ENCODE measurements at places on chromosomes 2 and 18. TPM values are rescaled to one million over a fixed set of nuclear protein-coding genes. Genes with fewer than 3 reads are reported as not detected.

ANKRD30B gene
- total RNA-seq = not detected

GRCh38 chr18:46061387-46061786 lies 10.7 kb downstream of the PSTPIP2 start:
- no peak for DNase-seq

- no peak for DNase-seq
Observed at GRCh38 chr2:88318071-88318955, 134.2 kb downstream of the FOXI3 start.

DNA sequence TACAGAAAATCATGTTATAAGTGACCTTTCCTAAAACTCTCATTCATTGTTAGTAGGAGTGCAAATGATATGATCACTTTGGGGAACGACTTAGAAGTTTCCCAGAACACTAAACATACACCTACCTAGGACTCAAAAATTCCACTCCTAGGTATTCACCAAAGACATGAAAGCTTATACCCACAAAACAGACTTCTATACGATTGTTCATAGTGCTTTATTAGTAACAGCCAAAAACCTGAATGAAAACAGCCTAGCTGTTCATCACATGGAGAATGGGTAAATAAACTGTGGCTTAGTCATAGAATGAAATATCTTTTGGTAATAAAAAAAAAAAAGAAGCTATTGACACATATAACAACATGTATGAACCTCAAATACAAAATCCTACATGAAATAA lies 8.8 kb downstream of the NOL10 start:
- DNase-seq = no peak

DNA sequence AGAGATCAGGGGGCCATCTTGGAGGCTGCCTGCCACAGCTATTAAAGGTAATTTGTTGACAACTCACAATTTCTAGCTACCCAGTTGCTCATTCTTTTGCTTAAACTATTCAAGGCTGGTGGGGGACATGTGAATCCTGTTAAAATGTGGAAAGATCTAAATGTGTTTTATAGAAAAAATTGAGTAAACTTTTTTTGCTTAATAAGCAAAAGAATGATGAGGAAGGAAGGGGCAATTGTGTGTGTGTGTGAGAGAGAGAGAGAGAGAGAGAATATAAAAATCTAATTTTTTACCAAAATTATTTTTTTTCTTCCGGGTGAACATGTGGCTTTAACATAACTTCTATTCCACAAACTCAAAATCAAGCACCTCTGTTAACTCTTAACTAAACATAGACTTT lies 5.2 kb upstream of the IL1RL1 start:
- DNase-seq = no peak

- DNase-seq = no peak
Observed at GRCh38 chr2:228602288-228602687, 420.8 kb upstream of the SPHKAP start.

WNT10A gene
- total RNA-seq = not detected

GRCh38 chr2:73284296-73285158 lies at the start of gene FBXO41:
FBXO41 (minus strand) TSS chr2:73284478; CDS start chr2:73269630, 14,848 bp downstream.
- no peak for DNase-seq

- DNase-seq = peak; percentile 65
Observed at GRCh38 chr2:2057125-2057721, 273.9 kb downstream of the MYT1L start.

- no peak for DNase-seq
Observed at GRCh38 chr2:183678908-183679307, 554.7 kb downstream of the NUP35 start.

- no peak for DNase-seq
Observed at GRCh38 chr2:159722580-159722979, 10.3 kb downstream of the MARCHF7 start.

- DNase-seq = no peak
Observed at GRCh38 chr2:100624536-100624935, 61.7 kb downstream of the PDCL3 start.

DNA sequence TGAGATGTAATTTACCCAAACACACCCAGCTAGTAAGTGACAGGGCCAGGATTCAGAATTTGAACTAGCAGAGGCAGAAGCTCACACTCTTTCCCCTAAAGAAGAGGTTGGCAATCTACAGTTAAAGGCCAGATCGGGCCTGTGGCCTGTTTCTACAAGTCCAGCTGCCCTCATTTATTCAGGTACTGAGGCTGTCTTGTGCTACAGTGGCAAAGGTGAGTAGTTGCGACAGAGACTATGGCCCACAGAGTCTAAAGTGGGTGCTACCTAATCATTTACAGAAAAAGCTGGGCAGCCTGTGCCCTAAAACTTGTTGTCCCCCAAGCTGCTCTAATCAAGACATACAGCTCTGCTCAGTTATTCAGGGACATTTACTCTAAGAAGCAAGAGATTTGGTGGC lies 86.8 kb downstream of the RTN4 start:
- DNase-seq = no peak

IL1B gene
- total RNA-seq = 0.14 TPM

GRCh38 chr2:151237422-151238025 lies 24.1 kb downstream of the RBM43 start:
- no peak for DNase-seq

DNA sequence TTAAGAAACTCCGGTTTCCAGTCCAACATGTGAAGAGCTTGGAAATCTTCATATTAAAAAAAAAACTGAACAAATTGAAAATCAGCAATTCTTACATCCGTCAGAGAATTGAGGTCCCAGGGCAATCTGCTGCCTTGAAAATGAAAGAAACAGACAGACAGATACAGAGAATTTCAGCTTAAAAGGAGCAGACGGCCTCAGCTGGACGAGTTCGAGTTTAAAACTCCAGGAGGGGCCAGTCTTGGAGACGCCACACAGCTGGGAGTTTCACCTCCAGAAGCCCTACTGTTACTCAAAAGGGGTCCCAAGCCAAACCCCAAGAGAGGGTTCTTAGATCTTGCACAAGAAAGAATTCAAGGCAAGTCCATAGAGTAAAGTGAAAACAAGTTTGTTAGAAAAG lies 226.5 kb upstream of the ARL4C start:
- DNase-seq = no peak

- DNase-seq = no peak
Observed at GRCh38 chr18:55906536-55906935, 318.5 kb upstream of the TCF4 start.

DNA sequence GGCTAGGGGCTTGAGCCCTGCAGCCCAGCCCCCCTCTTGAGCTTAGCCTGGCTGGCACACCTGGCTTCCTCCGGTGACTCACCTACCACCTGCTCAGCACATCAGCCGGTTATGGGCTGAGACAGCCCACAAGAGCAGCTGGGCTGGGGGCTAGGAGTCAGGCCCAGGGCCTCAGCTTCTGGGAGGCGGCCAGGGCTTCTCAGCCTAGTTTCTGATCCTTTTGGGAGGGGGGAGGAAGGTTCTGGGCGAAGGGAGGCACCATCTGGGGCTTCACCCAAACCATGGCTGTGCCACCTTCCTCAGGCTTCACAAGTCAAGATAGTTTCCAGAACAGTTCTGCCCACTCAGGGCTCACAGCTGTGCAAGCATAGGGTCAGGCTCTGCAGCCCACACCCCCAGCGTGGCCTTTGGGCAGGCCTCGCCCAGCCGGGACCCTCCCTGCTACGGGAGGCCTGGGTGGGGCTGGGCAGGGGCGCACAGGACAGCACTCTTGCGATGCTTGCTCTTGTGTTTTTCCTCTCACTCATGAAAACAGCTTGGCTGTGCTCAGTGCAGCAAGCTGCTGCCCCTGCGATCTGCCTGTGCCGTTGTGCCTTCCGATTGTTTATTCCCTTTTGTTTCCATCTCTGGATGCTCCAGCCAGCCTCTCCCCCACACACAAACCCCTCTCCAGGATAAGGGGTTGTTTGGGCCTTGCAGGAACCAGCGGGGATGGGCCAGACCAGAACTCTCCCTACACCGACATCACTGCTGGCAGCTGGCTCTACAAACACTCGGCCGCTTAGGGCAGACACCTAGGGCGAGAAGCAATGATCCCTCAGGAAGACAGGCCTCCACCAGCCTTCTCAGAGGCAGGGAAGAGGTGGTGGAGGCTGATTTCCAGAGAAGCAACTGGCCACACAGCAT lies 26.1 kb upstream of the SEMA4C start:
- no peak for DNase-seq

- no peak for DNase-seq
Observed at GRCh38 chr18:79792096-79792987, 5.4 kb upstream of the KCNG2 start.

ALPG gene
- total RNA-seq = not detected

Data from heart right ventricle (tissue), 16 donors.